PC-9 (cell line): ENCODE measurements at places on chromosomes 2 and 18.
A peak's percentile ranks its signal among the peaks of the same experiment; 100 is the strongest.

- no peak overlapping the region for H3K27ac ChIP-seq
- no peak overlapping the region for H3K4me3 ChIP-seq
- DNase-seq, result no peak
- no peaks in the 10 kb centered on the region for H3K27me3 ChIP-seq
- H3K4me1 ChIP-seq, result no peaks in the 10 kb centered on the region
Observed at GRCh38 chr2:147600646-147601045, 244.2 kb upstream of the ACVR2A start.

GRCh38 chr2:211798868-211799267 is 739.7 kb downstream of the ERBB4 start:
- no peaks in the 10 kb centered on the region for H3K36me3 ChIP-seq
- H3K27me3 ChIP-seq, result no peaks in the 10 kb centered on the region
- no peaks in the 10 kb centered on the region for H3K4me1 ChIP-seq
- H3K27ac ChIP-seq, result no peak overlapping the region
- DNase-seq, result no peak

- H3K36me3 ChIP-seq, result no peaks in the 10 kb centered on the region
- H3K4me3 ChIP-seq, result no peak overlapping the region
- no peaks in the 10 kb centered on the region for H3K27me3 ChIP-seq
- no peak for DNase-seq
- H3K27ac ChIP-seq, result no peak overlapping the region
Observed at GRCh38 chr2:219401606-219402005, 13.9 kb upstream of the DNPEP start.

DNA sequence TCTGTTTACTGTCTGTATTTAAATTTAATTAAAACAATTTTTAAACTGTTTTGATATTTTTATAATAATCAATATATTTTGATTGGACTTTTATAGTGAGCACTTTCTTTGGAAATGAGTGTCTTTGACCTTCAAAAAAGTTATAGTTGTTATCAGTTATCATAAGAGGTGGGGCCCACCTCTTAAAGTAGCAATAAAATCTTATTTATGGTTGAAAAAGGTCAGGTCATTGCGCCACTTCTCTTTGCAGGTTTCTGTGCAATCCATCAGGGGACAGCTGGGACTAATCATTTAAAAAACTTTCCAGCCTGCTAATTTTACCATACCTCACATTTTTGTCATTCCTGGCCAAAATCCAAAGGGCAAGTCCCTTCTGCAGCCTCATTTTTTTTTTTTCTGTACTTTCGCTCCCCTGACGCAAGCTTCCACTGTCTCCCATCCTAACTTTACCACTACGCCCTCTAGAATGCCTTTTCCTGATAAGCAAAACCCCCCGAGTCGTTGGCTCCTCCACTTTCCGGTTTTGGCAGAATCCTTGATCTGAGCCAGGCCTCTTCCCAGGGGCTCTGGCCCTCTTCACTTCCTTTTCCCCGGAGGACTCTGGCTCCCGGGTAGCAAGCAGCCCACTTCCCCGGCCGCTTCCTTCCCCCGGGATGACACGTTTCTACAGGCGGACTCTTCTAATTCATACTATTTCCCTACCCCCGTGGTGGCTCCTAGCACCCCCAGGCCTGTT is 1.1 kb upstream of the SEH1L start:
- H3K4me1 ChIP-seq, result peaks cover 32% of the 10 kb centered on the region
- H3K27me3 ChIP-seq, result no peaks in the 10 kb centered on the region
- peak overlapping the region; percentile 98 for H3K4me3 ChIP-seq
- H3K36me3 ChIP-seq, result 0 out of 2 replicates have a peak, but pooled peaks cover 5% of the 10 kb centered on the region
- peak; percentile 50 for DNase-seq
- peak overlapping the region; percentile 94 for H3K27ac ChIP-seq

- no peaks in the 10 kb centered on the region for H3K36me3 ChIP-seq
- H3K27me3 ChIP-seq, result peaks cover 17% of the 10 kb centered on the region; the same call in 1 of the 2 replicates
- no peaks in the 10 kb centered on the region for H3K4me1 ChIP-seq
- no peak overlapping the region for H3K27ac ChIP-seq
- no peak for DNase-seq
Observed at GRCh38 chr2:84782717-84783442, 98.0 kb downstream of the TRABD2A start.

GRCh38 chr2:223959688-223960087 is 2.4 kb downstream of the MRPL44 start:
- no peaks in the 10 kb centered on the region for H3K27me3 ChIP-seq
- no peak overlapping the region; the same call in 1 of the 2 replicates for H3K4me3 ChIP-seq
- H3K36me3 ChIP-seq, result peaks cover 41% of the 10 kb centered on the region
- DNase-seq, result no peak
- peaks cover 37% of the 10 kb centered on the region for H3K4me1 ChIP-seq
- H3K27ac ChIP-seq, result no peak overlapping the region

DNA sequence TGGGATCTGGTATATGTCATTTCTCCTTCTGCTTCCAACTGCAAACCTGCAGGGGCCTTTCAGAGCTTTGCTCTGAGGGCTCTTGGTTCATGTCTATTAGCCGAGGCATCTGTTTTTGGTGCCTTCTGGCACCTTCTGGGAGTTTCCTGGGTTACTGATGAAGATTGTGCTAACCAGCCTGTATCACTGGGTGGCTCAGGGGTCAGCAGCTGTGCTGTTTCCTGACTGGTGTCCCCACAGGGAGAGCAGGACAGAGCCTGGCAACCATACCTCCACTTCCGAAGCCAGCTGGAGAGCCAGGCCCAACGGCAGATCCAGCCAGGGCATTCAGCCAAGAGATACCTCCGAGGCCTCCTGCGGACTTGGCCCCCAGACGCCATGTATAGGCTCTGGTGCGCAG is 17.5 kb downstream of the KIAA2012 start:
- H3K27ac ChIP-seq, result no peak overlapping the region
- no peaks in the 10 kb centered on the region for H3K27me3 ChIP-seq
- H3K4me3 ChIP-seq, result no peak overlapping the region
- no peak for DNase-seq

- H3K36me3 ChIP-seq, result no peaks in the 10 kb centered on the region
- no peaks in the 10 kb centered on the region for H3K4me1 ChIP-seq
- no peak overlapping the region for H3K4me3 ChIP-seq
- DNase-seq, result no peak
Observed at GRCh38 chr18:3524706-3525105, 74.7 kb downstream of the TGIF1 start.

GRCh38 chr2:239927424-239927981 is 97.6 kb downstream of the NDUFA10 start:
- peak; percentile 68 for DNase-seq
- H3K27me3 ChIP-seq, result peaks cover 48% of the 10 kb centered on the region
- H3K4me3 ChIP-seq, result no peak overlapping the region
- no peak overlapping the region for H3K27ac ChIP-seq

- H3K27me3 ChIP-seq, result peaks cover 94% of the 10 kb centered on the region
- no peak for DNase-seq
- H3K4me3 ChIP-seq, result no peak overlapping the region
- H3K36me3 ChIP-seq, result no peaks in the 10 kb centered on the region
Observed at GRCh38 chr2:769771-770170, 92.6 kb upstream of the TMEM18 start.

DNA sequence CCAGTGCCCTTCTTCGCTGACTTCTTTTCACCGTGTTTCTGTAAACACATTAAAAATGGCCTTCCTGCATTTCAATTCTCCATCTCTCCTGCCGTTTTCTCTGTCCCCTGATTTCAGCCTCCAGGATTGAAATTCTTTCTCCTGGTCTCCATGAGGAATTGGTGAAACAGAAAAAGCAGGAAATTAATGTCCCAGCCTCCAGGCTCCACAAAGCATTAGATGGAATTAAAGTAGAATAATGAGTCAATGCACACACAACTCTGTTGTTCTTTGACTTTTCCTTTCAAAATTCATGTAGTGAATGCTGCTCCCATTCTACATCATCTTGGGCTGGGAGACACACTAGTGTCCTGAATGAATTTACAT is 209.5 kb downstream of the KLHL29 start:
- DNase-seq, result no peak
- H3K4me1 ChIP-seq, result no peaks in the 10 kb centered on the region
- no peaks in the 10 kb centered on the region for H3K27me3 ChIP-seq

DNA sequence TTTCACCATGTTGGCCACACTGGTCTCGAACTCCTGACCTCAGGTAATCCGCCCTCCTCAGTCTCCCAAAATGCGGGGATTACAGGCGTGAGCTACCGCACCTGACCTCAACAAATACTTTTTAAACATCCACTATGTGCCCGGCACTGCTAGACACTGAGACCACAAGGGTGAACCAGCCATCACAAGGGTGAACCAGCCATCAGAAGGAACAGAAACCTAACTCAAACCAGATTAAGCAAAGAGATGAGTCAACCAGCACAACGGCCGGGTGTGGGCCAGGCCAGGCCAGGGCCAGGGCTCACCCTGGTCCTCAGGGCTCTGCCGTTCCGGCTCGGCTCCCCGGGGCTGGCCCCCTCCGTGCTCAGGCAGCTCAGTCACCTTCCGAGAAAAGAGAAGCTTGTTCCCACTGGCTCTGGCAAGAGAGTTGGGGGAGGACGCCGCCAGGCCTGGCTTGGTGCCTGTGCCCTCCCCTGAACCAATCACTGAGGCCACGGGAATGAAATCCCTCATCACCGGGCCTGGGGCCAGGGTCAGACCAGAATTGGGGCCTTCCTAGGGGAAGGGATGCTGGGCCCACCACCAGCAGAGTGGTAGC is 4.4 kb downstream of the TEX44 start:
- H3K27me3 ChIP-seq, result no peaks in the 10 kb centered on the region
- no peak overlapping the region for H3K4me3 ChIP-seq
- DNase-seq, result no peak
- H3K27ac ChIP-seq, result no peak overlapping the region

DNA sequence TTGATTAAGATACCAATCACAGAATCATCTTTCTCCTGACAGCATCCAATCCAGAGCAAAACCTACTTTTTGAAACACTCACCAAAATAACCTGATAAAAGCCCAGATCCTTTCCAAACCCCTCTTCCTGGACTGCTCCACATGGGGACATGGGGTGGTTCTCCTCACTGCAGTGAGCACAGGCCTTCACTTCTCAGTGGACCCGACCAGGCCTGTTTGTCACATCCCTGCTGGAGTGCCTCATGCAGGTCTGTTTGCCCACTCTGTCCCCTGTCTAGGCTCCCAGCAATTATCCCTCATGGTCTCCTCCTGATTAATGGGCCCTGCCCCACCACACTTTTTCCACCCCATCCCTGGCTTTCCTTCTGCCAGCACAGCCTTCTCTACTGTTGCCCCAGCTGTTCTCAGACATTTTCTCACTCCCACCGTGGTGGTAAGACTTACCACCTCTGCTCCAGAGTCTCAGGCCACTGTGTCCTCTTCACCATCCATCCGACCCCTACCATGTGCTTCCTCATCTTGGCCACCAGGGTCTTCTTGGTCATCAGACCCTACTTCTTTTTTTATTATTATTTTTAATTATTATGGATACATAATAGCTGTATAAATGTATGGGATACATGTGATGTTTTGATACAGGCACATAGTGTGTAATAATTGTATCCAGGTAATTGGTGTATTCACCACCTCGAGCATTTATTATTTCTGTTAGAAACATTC is 21.1 kb downstream of the MRPL30 start:
- no peaks in the 10 kb centered on the region; the same call in 1 of the 2 replicates for H3K36me3 ChIP-seq
- H3K27me3 ChIP-seq, result no peaks in the 10 kb centered on the region
- peaks cover 13% of the 10 kb centered on the region for H3K4me1 ChIP-seq

GRCh38 chr2:193228276-193228675 is 1033.5 kb upstream of the TMEFF2 start:
- no peak overlapping the region for H3K27ac ChIP-seq
- H3K4me3 ChIP-seq, result no peak overlapping the region
- H3K4me1 ChIP-seq, result no peaks in the 10 kb centered on the region
- no peak for DNase-seq
- H3K36me3 ChIP-seq, result no peaks in the 10 kb centered on the region

DNA sequence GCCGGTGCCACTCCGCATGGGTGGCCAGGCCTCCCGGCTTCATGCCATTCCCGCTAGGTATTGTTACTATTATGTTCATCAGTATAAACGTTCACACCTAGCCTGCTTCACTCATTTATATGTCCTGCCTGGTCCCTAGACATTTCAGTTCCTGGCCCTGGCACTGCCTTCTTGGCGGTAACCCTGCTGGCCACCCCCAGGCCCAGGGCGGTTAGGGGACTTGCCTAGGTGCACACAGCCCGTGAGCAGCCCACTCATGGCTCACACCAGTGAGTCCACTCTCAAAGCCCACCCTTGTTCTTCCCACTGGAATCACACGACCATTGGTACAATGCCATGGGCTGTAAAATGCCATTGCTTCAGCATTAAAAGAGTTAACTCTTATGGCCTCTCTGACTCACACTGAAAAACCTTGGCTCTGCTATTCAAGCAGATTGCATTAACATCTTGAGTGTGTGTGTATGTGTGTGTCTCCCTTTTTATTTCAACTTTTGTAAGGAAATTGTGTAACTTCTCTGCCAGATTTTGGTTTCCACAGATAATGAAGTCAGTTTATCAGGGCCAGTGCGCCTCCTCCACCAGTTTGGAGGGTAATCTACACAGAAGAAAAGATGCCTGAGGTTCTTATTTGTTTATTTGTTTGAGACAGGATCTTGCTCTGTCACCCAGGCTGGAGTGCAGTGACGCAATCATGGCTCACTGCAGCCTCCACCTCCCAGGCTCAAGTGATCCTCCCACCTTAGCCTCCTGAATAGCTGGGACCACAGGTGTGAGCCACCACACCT is 74.2 kb downstream of the RAB31 start:
- H3K4me3 ChIP-seq, result no peak overlapping the region
- H3K36me3 ChIP-seq, result peaks cover 13% of the 10 kb centered on the region; the same call in 1 of the 2 replicates
- H3K27me3 ChIP-seq, result no peaks in the 10 kb centered on the region
- H3K27ac ChIP-seq, result peak overlapping the region; percentile 67
- peaks cover 52% of the 10 kb centered on the region for H3K4me1 ChIP-seq
- peak; percentile 86 for DNase-seq

- no peaks in the 10 kb centered on the region for H3K36me3 ChIP-seq
- no peaks in the 10 kb centered on the region for H3K4me1 ChIP-seq
- H3K4me3 ChIP-seq, result no peak overlapping the region
- no peak for DNase-seq
- H3K27ac ChIP-seq, result no peak overlapping the region
Observed at GRCh38 chr2:232332940-232333259, 45.7 kb upstream of the ALPP start.

DNA sequence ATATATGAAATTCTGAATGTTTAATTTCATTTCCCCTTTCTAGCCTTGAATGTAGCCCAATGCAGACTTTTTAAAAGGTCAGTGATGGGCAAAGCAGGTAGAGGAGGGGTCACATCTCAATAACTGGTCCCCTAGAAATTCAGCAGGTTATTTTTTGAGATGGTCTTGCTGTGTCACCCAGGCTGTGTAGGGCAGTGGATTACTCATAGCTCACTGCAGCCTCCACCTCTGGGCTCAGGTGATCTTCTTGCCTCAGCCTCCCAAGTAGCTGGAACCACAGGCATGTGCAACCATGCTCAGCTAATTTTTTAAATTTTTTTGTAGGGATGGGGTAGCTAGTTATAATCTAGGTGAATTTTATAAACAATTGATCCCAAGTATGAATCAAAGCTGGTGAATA is 8.8 kb downstream of the IAH1 start:
- no peak overlapping the region for H3K4me3 ChIP-seq
- peak overlapping the region; percentile 30; the same call in 1 of the 2 replicates for H3K27ac ChIP-seq
- no peaks in the 10 kb centered on the region for H3K4me1 ChIP-seq
- no peaks in the 10 kb centered on the region for H3K27me3 ChIP-seq
- no peak for DNase-seq
